ENCODE measurements at places on chromosomes 3 and 15.

GRCh38 chr15:29396176-29396811, 126.7 kb upstream of the NSMCE3 start:
- DNase-seq: no peak

DNA sequence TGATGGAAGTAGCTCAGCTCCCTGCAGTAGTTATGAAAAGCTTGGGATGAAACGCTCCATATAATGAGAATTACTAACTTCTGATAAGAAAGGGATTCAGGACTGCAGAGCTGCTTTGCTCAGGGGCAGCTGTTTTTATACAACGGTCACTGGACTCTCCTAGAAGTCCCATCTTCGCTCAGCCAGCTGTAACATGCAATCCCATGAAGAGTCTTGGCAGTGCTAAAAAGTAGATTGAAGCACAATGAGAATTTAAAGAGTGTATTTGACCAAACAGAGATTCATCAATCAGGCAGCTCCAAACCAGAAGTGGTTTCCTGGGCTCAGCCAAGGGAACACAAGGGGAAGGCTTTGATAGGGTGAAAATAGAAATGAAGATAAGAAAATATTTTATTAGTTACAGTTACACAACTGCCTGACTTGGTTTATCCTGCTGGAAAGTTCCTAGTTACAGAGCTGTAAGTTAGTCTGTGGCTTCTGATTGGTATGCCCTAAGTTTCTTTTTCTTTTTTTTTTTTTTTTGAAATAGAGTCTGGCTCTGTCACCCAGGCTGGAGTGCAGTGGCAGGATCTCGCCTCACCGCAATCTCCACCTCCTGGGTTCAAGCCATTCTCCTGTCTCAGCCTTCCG, 24.1 kb downstream of the SIDT1 start:
- no peak for DNase-seq

DNA sequence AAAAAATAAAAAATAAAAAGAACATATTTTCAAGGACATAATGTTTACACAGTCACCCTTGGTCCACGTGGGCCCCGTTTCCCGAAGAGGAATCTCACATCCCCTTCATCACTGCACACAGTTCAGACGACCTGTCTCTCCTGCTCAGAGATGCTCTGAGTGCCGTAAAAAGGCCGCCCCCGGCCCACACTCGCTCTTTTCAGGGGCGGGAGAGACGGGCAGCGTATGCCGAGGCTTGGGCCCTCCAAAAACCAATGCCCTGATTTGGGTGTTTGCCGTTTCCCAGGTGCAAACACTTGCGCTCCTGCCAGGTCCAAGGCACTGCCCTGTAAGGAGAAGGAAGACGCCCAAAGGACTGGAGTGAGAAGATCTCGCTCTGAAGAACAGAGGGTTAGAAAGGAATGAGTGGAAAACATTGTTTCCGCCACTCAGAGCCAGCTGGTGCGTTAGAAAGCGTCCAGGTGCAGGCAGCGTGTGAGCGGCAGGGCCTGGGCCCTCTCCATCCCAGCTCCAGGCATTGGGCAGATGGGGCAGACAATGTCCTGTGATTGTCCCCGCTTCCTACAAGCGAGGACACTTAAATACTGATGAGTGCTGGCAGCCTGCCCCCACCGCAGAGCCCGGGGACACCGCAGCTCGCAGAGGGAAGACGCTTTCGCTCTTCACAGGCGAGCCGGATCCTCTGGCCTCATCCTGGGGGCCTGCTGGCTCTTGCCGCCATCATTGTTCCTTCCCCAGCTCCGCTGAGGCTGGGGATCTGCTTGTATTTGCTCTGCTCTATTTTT, 53.2 kb downstream of the NIPA2 start:
- DNase-seq: no peak

DNA sequence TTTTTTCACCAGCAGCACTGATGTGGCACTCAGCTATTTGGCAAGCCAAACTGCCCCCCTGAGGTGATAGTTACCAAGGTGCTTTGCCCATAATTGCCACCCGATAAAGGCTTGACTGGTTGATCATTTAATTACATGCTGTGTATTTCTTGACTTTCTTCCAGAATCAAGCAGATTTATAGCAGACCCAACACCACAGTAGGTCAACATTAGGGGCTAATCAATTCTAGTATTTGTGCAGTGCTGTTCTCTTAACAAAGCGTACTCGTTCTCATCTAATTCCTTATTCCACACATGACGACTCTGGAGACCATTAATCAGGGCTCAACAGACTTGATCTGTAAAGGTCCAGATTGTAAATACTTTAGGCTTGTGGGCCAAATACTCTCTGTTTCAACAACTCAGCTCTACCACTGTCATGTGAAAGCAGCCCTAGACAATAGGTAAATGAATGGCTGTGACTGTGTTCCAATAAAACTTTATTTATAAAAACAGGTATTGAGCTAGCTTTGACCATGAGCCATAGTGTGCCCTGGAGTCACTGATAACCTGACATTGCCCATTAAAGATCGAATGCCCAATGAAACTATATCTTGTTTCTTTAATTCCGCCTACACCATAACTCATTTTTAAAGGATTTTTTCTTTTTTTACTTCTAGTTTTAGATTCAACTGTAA, 119.1 kb upstream of the TMC3 start:
- no peak for DNase-seq

DNA sequence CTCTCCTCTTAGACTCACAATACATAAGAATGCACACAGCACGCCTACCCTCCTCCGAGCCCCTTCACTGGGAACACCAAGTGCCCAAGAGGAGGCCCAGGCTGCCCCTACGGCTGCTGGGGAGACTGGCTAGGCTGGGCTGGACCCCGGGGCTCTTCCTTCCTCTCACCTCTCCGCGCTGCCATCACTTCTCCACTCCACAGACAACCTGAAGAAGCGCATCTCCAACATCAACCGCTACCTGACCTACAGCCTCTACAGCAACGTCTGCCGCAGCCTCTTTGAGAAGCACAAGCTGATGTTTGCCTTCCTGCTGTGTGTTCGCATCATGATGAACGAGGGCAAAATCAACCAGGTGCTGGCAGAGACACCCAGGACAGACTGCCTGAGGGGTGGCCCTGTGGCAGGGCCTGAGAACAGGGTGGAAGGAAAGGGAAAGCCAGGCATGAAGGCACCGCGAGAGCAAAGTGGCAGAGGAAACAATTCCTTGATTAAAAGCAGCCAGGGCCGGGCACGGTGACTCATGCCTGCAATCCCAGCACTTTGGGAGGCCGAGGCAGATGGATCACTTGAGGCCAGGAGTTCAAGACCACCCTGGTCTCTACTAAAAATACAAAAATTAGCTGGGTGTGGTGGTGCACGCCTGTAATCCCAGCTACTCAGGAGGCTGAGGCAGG, 51.6 kb downstream of the SEMA3G start:
- no peak for DNase-seq

GRCh38 chr3:142987707-142988106, 13.7 kb upstream of the U2SURP start:
- no peak for DNase-seq

- no peak for DNase-seq
These were observed 25.0 kb downstream of the TGFBR2 start for GRCh38 chr3:30631243-30631904.

DNA sequence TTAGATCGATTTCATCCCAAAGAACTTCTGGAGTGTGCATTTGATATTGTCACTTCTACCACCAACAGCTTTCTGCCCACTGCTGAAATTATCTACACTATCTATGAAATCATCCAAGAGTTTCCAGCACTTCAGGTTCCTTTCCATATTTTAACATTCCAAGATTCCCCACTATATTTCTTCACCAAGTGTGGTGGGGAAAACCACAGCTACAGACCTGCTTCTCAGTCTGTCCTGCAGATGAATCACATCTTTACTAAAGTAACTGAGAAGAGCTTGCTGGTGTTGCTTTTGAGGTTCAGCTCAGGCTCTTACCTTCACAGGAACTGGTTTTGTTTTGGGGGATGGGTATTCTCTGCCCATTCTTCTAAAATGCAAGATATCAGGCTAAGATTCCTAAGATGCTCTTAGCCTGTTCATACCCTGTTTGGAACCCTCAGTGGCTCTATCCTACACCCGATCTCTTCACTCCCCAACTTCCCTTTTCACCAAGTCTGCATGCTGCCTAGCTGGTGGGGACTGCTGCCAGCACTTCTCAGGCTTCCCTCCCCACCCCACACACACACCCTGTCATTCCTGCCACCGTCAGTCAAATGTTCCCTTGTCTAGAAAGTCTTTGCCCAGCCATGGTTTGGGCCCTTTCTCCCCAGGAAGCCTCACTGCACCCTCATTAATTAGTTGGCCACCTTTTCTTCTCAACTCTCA, 30.8 kb downstream of the SRP14 start:
- DNase-seq: no peak

- no peak for DNase-seq
These were observed 28.6 kb upstream of the UBE2E2 start for GRCh38 chr3:23174426-23175039.

DNA sequence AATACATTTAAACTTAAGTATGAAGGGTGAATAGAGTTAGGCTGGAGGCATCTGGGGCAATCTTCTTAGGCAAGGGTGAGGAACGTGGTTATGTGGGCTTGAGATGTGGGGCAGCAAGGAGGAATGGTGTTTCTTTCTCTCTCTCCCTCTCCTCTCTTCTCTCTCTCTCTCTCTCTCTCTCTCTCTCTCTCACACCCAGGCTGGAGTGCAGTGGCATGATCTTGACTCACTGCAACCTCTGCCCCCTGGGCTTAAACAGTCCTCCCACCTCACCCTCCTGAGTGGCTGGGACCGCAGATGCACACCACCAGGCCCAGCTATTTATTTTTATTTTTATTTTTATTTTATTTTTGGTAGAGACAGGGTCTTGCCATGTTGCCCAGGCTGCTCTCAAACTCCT, 4.0 kb upstream of the MGA start:
- no peak for DNase-seq

DNA sequence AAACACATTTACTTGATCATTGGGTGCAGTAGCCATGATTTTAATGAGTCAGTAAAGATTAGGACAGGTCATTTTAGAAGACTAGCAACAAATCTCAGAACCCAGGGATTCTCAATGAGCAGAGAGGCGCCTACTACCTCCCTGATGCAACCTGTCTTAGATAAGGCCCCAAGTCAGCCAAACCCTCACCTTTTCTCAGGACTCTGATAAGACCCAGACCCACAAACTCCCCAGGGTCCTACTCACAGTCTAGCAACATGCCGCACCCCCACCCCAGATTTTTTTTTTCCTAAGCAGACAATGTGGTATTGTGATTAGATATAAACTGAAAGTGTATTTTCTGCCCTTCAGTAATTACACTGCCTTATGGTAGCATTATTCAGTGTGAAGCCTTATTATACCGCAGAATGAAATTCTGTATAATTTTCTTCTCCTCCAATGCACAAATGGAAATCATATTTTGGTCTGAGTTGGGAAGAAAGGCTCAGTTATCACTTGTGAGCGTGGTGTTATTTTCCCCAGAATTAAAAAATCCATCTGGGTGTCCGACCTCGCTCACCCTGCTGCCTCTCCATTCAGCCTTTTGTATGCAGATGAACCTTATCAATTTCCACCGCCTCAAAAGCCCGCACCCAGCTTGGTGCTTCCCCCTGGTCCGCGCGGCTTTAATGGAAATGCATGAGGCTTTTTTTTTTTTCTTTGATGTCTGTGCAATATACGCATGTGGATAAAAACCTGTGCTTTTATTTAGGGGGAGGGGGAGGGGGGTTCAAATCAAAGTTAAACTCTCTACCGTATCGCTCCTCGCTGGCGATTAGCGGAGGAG, 122.0 kb upstream of the SOX14 start:
- no peak for DNase-seq
